ENCODE measurements at places on chromosomes 2 and 18. TPM values are rescaled to one million over a fixed set of nuclear protein-coding genes. Genes with fewer than 3 reads are reported as not detected.

GRCh38 chr18:72458271-72458670 lies 85.9 kb downstream of the CBLN2 start:
- H3K27ac ChIP-seq, result no peak overlapping the region
- no peak for DNase-seq
- no peaks in the 10 kb centered on the region for H3K27me3 ChIP-seq

GREB1 gene
- total RNA-seq, result 41.7 TPM

DNA sequence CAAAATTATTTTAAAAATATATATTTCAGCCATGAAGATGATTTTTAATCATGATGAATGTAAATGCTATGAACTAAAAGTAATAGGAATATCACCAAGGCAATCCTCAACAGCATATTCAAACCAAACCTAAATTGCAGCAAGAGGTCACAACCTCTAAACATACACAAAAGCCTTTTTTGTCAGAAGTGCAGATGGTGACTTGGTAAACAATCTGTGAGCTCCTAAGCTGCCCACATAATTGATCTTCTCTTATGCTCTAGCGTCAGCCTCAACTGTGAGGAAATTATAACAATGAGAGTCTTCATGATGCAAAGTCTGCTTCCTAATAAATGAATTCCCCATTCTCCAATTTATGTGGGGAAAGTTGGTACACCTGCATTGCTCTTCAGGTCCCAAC lies 113.2 kb downstream of the TSN start:
- no peaks in the 10 kb centered on the region for H3K4me1 ChIP-seq
- no peak for DNase-seq
- no peaks in the 10 kb centered on the region for H3K27me3 ChIP-seq
- H3K36me3 ChIP-seq, result no peaks in the 10 kb centered on the region
- no peak overlapping the region for H3K27ac ChIP-seq
- H3K4me3 ChIP-seq, result no peak overlapping the region

DNA sequence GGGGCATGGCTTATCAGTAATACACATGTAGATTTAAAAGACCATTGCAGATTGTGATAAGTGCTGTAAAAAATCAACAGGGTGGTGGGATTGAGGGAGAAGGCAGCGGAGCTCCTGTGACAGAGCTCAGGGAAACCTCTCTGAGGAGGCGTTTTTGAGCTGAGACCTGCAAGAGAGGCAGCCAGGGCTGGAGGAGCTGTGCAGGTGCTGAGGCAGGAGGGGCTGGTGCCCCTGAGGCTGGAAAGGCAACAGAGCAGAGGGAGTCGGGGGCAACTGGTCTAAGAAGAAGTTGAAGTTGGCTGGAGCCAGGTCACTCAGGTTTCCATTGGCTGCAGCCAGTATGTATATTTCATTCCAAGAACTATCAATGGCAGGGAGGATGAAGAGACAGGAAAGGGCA lies 47.6 kb downstream of the KLHL29 start:
- DNase-seq, result peak; percentile 40
- H3K4me3 ChIP-seq, result no peak overlapping the region
- no peak overlapping the region for H3K27ac ChIP-seq
- no peaks in the 10 kb centered on the region for H3K36me3 ChIP-seq
- H3K27me3 ChIP-seq, result no peaks in the 10 kb centered on the region
- peaks cover 13% of the 10 kb centered on the region for H3K4me1 ChIP-seq

DNA sequence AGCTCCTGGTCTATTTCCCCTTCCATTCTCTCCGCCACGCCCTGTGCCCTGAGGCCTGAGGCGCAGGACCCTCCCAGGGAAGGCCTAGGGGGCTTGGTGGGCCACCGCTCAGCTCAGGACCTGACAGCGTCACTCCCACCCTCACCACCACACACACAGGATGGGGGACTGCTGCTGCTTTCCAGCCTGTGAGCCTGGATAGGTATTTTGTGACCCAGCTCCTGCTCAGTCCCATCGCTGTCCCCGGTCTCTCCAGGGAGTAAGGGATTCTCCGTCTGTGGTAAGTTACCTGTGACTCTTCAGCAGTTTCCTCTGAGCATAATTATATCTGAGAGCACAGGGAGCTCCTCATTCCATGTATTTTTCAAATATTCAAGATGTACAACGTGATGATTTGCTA lies 16.3 kb downstream of the FAM228A start:
- no peaks in the 10 kb centered on the region for H3K36me3 ChIP-seq
- H3K27me3 ChIP-seq, result no peaks in the 10 kb centered on the region
- H3K27ac ChIP-seq, result no peak overlapping the region
- H3K4me1 ChIP-seq, result no peaks in the 10 kb centered on the region
- H3K4me3 ChIP-seq, result no peak overlapping the region
- no peak for DNase-seq

DNA sequence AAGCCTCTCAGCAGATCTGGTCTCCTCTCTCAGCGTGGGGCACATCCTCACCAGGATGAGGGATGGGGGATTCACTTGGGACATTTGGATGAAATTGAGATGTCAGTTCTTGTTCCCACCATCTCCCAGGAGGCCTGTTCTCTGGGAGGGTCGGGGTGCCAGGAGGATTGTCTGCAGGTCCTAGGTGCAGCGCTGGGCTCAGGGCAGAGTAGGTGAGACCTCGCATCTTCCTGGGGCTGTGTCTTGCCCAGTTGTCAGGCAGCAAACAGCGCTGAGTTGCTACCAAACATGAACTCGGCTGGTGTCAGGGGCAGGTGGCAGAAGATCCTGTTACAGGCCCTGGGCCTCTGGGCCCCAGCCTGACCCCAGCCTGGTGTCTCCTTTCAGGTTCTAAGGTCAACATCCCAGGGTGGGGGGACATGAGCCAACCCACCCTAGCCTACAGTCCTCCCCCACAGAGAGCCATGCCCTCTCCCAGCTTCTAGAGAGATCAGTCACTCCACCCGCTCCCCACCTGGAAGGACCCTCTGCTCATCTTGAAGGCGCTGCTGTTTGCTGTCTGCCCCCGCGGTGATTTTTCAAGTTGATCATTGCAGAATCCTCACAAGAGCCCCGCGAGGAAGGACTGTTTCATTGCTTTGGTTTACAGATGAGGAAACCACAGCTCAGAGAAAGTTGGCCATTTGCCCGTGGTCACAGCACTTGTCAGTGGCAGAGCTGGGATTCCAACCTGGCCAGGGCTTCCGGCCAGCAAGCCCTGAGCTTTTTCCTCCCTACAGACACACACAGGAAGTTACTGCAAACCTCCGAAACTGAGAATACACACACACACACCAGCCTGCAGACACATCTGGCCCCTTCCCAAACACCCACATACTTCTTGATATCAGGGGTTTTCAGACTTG lies 83.9 kb downstream of the STPG4 start:
- H3K27me3 ChIP-seq, result no peaks in the 10 kb centered on the region
- H3K27ac ChIP-seq, result no peak overlapping the region
- no peak overlapping the region for H3K4me3 ChIP-seq
- DNase-seq, result no peak

- H3K4me1 ChIP-seq, result no peaks in the 10 kb centered on the region
- H3K4me3 ChIP-seq, result no peak overlapping the region
- no peaks in the 10 kb centered on the region for H3K27me3 ChIP-seq
- no peak overlapping the region for H3K27ac ChIP-seq
Measured at GRCh38 chr18:59927246-59927825, 27.5 kb downstream of the PMAIP1 start.

- no peak overlapping the region for H3K4me3 ChIP-seq
- H3K36me3 ChIP-seq, result no peaks in the 10 kb centered on the region
- no peak for DNase-seq
- H3K27ac ChIP-seq, result no peak overlapping the region
- H3K27me3 ChIP-seq, result no peaks in the 10 kb centered on the region
- no peaks in the 10 kb centered on the region for H3K4me1 ChIP-seq
Measured at GRCh38 chr2:179646173-179646769, 215.1 kb downstream of the ZNF385B start.

NEU2 gene
- total RNA-seq, result not detected

Measured in H1 (cell line).